H1 (cell line): ENCODE measurements at places on chromosomes 3 and 15. TPM values are rescaled to one million over a fixed set of nuclear protein-coding genes. Genes with fewer than 3 reads are reported as not detected.

Gene SPINT1
- total RNA-seq = 117 TPM in 2 replicates

Gene TMEM108
- 12.9 and 14.3 TPM in 2 replicates for total RNA-seq

Gene AGTR1
- not detected in 2 replicates for total RNA-seq

Gene GPR62
- total RNA-seq = 0.19 and 0.22 TPM in 2 replicates

Gene SI
- not detected in 2 replicates for total RNA-seq

Gene BDH1
- total RNA-seq = 24.0 and 27.2 TPM in 2 replicates

GRCh38 chr3:32557640-32558352 is 12.9 kb downstream of the DYNC1LI1 start:
- no peaks in the 10 kb centered on the region for H3K36me3 ChIP-seq
- H3K27ac ChIP-seq = no peak overlapping the region
- no peak for DNase-seq
- H3K27me3 ChIP-seq = no peaks in the 10 kb centered on the region
- no peaks in the 10 kb centered on the region; the same call in 1 of the 2 replicates for H3K4me1 ChIP-seq

DNA sequence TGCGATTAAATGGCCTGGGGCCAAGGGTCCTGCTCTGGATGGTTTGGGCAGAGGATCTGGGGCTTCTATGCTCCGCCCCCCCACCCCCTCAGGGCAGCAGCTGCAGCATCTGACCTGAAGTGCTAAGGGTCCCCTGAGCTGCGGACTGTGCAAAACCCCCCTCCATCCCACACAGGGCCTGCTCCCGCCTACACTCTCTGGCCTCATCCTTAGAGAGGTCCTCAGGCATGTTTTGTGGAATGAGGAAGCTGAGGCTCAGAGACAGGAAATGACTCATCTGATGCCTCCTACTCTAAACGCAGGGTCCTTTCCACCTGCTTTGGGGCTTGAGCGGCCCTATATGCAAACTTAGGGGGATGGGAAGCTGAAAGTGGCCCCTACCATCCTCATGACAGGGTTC is 59.5 kb upstream of the CTSH start:
- H3K36me3 ChIP-seq = no peaks in the 10 kb centered on the region
- DNase-seq = no peak
- no peak overlapping the region for H3K4me3 ChIP-seq
- H3K27ac ChIP-seq = no peak overlapping the region

DNA sequence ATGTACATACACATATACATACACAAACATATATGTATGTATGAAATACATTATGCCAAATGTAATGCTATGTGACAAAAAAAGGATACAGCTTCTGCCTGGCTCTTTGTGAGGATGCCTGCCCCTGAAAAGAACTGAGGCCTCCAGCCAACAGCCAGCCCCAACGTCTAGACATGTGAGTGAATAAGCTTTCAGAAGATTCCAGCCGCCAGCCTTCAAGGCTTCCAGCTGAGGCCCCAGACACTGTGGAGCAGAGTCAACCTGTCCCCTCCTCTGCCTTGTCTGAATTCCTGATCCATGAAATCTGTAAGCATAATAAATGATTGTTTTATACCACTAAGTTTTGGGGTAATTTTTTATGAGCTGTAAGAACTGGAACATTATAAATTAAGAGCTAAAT is 24.7 kb downstream of the GXYLT2 start:
- no peak overlapping the region for H3K4me3 ChIP-seq
- DNase-seq = no peak
- no peaks in the 10 kb centered on the region for H3K27me3 ChIP-seq
- no peak overlapping the region for H3K27ac ChIP-seq

DNA sequence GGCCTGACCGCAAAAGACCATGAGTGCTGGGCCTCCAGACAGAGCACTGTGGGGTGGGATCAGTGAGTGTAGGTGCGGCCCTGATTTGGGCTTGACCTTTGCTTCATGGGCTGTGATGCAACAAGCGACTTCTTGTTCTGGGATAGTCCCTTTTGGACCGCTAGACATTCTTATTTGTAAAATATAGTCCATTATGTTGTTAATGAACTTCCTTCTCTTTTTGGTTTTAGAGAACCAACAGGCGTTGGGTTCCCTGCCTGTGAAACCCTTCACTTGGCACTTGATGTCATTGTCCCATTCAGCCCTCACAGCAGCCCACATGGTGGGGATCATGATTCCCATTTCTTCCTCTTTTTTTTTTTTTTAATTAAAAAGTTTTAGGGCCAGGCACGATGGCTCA is 15.8 kb upstream of the TRH start:
- no peaks in the 10 kb centered on the region for H3K36me3 ChIP-seq
- no peaks in the 10 kb centered on the region for H3K4me1 ChIP-seq
- no peak for DNase-seq
